Gastroesophageal sphincter (tissue), 4 donors: ENCODE measurements at places on chromosomes 7 and 10. TPM values are rescaled to one million over a fixed set of nuclear protein-coding genes. Genes with fewer than 3 reads are reported as not detected.
A peak's percentile ranks its signal among the peaks of the same experiment; 100 is the strongest.

The ATP5F1C gene
- total RNA-seq: 216 TPM

DNA sequence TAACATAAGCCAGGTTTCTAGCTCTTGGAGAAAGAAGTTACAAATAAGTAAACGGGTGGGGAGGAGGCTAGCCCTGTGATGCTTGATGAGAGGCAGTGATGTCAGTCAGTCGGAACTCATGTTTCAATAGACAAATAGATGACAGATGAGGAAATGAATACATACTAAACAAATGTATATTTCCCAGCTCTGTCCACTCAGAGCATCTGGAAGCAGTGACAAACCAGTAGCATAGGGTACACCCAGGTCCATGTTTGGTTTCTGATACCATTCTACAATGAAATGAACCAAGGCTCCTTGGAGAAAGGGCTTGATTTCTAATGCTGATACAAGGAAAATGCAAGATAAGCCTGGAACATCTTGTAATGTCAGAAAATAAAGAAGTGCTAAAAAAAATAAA, 30.6 kb downstream of the PODXL start:
- ATAC-seq: no peak

- no peak for ATAC-seq
Observed at GRCh38 chr10:92894081-92894655, 45.8 kb downstream of the EXOC6 start.

GRCh38 chr7:45582868-45583277, 8.7 kb downstream of the ADCY1 start:
- ATAC-seq: no peak

The COL17A1 gene
- 1.1 TPM for total RNA-seq

- no peak for ATAC-seq
Observed at GRCh38 chr7:2106924-2107323, 125.8 kb downstream of the MAD1L1 start.

The CRYGN gene
- 4.4 TPM for total RNA-seq

GRCh38 chr7:78528964-78529363, 730.4 kb downstream of the PHTF2 start:
- no peak for ATAC-seq

The HYAL4 gene
- not detected for total RNA-seq

The ZDHHC4 gene
- 63.8 TPM for total RNA-seq

The MUC3A gene
- not detected for total RNA-seq

The TRIP6 gene
- 92.1 TPM for total RNA-seq

DNA sequence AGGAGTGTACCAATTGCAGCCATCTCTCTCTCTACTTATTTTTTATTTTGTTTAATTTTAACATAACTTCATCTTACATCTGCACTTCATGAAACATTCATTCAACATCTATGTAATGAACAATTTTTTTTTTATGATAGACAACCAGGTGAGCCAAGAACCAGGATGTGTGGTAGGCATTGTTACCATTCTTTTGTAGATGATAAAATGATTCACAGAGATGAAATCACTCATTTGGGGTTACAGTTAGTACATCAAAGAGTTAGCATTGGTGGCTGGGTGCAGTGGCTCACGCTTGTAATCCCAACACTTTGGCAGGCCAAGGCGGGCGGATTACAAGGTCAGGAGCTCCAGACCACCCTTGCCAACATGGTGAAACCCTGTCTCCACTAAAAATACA, 127.8 kb downstream of the HDAC9 start:
- ATAC-seq: no peak

DNA sequence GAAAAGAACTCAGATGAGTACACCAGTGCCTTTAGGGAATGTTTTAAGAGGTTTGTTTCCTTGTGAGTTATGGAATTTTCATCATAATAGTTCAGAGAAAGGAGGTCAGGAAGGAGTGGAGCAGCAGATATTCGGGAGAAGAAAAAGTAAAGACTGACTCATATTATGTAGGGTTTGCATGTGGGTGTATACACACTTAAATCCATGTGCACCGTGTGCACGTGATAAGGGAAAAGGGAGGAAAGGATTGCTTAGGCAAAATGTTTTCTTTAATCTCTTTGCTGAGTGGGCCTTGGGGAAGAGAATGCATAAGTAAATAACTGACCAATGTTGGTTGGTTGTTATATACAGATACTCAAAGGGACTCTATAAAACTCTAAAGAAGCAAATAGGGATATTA, 30.2 kb downstream of the PLCE1 start:
- no peak for ATAC-seq

DNA sequence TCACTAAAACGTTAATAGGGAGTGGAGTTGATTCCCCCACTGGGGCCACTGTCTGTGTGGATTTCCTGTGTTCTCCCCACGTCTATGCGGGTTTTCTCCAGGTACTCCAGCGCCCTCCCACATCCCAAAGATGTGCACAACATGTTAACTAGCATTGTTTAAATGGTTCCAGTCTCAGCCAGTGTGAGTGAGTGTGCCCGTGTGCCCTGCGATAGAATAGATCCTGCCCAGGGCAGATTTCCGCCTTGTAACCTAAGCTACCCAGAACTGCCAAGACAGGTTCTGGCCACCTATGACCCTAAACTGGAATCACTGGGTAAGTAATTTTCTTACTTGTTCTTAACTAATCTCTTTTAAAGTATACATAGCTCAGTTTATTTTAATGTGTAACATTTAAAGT, 58.5 kb downstream of the CCDC6 start:
- ATAC-seq: no peak

DNA sequence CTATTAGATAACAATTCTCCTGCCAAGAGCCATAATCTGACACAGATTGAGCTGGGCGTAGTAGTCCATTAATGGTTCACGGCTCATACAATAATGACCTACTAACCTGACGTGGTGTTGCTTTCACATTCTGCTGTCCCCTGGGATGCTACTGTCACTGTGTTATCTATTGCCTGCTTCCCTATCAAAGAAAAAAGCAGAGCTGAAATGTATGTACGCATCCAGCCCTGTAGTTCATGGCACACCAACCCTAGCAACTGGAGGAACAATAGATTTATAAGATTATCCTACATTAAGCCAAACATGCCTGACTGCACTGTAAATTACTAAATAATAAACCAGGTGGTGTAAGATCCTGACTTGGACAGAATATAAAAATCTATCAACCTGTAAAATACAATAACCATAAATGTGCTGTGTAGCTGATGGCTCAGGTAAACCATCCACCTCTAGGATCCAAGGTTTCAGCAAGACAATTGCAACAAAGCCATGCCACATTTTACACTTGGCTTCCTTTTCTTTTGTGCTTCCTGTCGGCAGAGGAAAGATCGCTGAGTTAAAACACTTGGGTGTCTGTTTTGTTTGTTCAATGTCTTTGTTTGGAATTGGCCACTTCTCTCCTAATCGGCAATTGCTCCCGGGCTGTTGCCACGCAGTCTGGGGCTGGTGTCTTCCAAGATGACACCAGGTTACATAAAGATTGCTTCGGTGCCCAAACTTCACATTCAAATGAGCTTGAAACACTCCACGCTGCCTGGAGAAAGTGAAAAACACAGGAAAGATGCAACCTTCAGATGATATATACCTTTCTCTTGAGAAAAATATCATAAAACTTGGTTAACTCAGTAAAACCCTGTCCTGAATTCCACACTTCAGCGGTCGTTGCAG, 143.9 kb upstream of the MGMT start:
- ATAC-seq: no peak

The NPC1L1 gene
- 0.08 TPM for total RNA-seq

- no peak for ATAC-seq
Observed at GRCh38 chr10:42926843-42927242, 144.2 kb downstream of the BMS1 start.

GRCh38 chr7:39979406-39980073, 29.5 kb downstream of the CDK13 start:
- no peak for ATAC-seq

The JCAD gene
- total RNA-seq: 37.3 TPM

The ANKRD7 gene
- total RNA-seq: 2.9 TPM

DNA sequence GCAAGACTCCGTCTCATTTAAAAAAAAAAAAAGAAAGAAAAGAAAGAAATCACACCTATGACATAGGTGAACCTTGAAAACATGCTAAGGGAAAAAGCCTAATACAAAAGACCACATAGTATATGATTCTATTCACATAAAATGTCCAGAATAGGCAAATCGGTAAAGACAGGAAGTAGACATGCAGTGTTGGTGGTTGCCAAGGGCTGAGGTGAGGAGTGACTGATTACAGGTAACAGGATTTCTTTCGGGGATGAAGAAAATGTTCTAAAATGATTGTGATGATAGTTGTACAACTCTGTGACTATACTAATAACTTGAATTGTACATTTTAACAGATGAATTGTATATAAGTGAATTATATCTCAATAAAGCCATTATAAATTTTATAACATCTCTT, 3.3 kb downstream of the XPNPEP1 start:
- no peak for ATAC-seq

GRCh38 chr10:52313933-52314821, at the start of gene DKK1:
Gene DKK1, plus strand, starts transcription at chr10:52314281. Its CDS starts 154 bp downstream, at chr10:52314435.
- peak; percentile 59 for ATAC-seq

GRCh38 chr7:141563956-141564623, 12.9 kb downstream of the AGK start:
- no peak for ATAC-seq

DNA sequence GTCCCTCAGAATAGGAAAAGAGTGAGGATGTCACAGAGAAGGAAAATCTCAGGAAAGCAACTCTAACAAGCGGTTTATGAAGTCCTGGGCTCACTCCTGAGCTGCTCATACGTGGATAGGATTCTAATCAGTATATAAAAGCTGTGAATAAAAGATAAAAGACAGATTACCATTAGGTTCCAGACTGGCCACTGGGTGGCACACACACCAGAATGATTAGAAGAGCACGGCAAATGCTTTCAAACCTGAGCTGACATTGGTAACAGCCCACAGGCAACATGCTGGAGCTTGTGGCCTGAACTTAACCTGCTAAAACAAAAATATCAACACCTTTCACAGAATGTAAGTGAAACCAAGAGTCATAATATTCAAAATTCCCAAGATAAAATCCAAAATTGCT, 370.8 kb downstream of the GRID1 start:
- no peak for ATAC-seq

DNA sequence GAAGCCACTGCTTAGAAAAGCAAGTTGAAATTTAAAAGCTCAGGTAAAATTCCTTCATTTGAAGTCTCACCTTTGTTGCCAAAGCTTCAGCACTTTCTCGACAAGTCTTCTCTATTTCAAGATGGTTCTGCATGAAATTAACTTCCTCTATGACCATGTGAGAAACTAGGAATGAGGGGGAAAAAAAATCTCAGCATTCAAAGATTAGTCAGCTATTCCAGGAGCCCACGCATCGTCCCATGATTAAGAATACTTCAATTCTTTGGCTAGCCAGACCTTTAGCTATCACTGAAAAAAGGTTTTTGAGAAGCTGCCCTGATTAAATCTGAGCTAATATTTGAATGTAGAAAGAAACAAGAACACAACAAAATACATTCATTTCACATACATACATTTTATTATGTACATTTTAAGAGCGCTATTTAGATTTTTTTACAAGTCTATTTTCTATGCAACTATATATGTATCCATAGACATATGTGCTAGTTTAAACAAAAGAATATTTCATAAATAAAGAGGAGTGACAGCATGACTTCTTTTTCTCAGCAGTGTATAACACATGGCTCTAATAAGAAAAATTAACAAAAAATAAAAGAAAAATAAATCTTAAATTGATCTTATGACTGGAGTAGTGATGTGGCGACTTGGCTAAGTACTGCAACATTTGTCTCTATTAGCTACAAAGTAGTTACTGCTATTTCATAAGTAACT, 44.8 kb downstream of the SHTN1 start:
- ATAC-seq: no peak

The FEZF1 gene
- not detected for total RNA-seq

The SFXN2 gene
- 0.69 TPM for total RNA-seq

- peak; percentile 19 for ATAC-seq
Observed at GRCh38 chr7:21617513-21617912, 74.7 kb downstream of the DNAH11 start.

DNA sequence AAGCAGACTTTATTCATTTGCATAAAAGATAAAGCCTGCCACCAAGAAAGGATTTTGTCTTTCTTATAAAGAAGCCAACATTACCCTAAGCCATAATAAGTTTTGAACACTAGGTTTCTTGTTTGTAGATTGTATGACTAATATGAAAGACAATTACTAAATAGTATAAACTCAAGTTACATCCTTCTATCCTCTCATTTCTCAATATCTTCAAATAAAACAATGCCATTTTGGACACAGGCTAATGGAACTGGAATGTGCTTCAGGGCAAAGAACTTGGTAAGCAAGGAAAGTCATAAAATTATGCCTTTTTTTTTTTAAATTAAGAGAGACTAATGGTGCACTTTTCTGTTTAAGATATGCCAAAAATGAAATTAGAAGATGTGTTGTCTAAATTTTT, 137.7 kb downstream of the DKK1 start:
- ATAC-seq: no peak

The PPP1R17 gene
- not detected for total RNA-seq

GRCh38 chr7:96174812-96175211, 147.1 kb downstream of the SLC25A13 start:
- no peak for ATAC-seq

- no peak for ATAC-seq
Observed at GRCh38 chr10:80203835-80204676, 1.3 kb downstream of the ANXA11 start.

- no peak for ATAC-seq
Observed at GRCh38 chr7:102403563-102403962, 7.4 kb downstream of the PRKRIP1 start.

GRCh38 chr7:5492020-5492635, 68.5 kb upstream of the TNRC18 start:
- ATAC-seq: no peak

The FOXP2 gene
- 43.3 TPM for total RNA-seq

GRCh38 chr10:69837261-69837660, 35.6 kb downstream of the COL13A1 start:
- no peak for ATAC-seq

DNA sequence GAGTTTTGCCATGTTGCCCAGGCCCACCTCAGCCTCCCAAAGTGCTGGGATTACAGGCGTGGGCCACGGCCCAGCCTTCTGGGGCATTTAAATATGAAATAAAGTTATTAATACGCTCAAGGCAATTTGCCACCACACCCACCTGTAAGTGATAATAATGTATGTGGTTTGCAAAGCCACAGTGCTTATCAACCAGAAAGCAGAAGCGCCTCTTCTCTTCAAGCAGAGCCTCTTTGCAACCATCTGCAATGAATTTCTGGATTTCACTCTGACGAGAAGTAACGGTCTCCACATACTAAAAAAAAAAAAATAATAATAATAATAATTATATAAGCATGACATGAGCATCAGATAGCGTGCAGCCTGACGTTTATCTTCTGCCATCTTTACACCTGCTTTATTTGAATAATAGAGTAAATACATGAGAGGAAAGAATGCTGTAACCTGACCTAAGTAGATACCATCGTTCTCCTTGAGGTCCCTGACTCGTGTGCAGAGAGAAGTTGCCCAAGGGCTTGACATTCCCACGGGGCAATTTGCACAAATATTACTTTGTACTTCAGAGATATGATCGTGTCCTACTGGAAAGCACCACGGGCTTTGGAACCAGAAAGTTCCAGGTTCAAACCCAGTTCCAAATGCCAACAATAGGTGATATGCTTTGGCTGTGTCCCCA, 34.0 kb downstream of the BRI3 start:
- ATAC-seq: no peak

- no peak for ATAC-seq
Observed at GRCh38 chr10:130443066-130443465, 306.9 kb downstream of the GLRX3 start.
